ENCODE measurements at places on chromosomes 3 and 15.

DNA sequence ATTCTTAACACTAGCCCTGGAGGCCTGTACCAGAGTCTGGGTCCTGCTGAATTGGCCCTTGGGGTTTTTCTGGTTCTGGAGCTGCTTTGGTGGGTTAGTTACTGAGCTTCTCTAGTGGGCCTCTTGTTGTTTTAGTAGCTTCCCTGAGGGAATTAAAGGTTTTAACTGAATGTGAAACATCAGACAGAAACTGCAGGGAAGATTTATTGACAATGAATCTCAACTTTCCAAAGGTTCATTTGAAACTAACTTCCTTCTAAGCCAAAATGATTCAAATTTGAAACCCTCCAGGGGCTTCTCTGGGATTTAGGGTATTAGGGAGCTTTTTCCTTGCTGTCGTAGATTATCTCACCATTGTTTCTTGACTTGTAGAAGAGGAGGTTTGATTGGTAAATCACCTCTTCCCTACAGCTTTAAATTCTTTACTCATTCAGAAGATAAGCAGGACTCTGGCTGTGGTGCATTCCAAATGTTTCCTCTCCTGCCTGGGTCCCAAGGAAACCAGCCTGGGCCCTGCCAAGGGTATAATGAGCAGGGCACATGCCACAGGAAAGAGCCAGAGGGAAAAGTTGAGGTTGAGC lies 71.0 kb downstream of the TP63 start:
- DNase-seq = no peak

GRCh38 chr3:153448151-153448829 lies 286.3 kb downstream of the RAP2B start:
- DNase-seq = no peak

- no peak for DNase-seq
Measured at GRCh38 chr15:90570643-90571042, 40.9 kb downstream of the CRTC3 start.

- DNase-seq = no peak
Measured at GRCh38 chr3:72960812-72961518, 35.6 kb upstream of the PPP4R2 start.

GRCh38 chr3:23219117-23219516 lies 16.0 kb downstream of the UBE2E2 start:
- no peak for DNase-seq

DNA sequence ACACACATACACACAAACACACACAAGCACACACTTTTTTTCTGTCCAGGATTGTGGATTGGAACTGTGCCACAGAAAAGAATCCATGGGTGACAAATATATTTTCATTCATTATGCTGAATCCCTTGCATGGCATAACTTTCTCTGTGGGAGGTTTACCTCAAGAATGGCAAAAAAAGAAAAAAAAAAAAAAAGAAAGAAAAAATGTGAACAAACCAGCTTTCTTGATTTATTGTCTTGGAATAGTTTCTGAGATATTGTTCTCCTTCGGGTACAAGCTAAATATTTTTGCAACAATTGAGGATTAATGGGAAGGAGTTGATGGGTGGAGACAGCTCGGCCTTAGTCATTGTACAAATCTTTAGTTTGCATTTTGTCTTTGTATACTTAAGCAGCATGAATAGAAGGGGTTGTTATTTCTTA lies 153.1 kb downstream of the GMNC start:
- DNase-seq = no peak

DNA sequence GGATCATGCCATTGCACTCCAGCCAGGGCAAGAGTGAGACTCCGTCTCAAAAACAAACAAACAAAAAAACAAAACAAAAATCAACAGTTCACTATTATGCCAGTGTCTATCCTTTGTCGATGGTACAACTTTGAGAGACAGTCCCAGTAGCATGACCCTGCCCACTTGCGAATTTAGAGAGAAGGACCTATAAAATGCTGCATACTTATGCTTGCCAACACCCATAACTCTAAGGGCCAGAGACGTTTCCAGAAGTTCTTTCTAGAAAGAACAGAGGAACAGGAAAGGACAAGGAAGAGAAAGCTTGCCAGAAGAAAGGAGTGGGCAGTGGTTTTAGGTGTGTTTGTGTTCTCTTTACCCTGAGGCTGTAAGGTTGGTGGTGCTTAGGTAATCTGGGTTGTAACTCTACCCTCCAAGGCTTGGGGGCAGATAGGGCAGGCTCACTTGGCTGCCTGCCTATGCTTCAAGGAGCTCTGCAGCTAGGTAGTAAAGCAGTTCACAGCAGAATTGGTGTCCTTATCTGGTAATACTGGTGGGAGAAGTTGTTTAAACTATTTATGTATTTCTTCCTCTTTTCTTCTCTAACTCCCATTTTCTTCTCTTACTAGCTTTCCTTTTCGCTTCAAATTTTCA lies 50.6 kb upstream of the SPPL2A start:
- no peak for DNase-seq

GRCh38 chr3:125003859-125004595 lies 51.8 kb downstream of the HEG1 start:
- no peak for DNase-seq

DNA sequence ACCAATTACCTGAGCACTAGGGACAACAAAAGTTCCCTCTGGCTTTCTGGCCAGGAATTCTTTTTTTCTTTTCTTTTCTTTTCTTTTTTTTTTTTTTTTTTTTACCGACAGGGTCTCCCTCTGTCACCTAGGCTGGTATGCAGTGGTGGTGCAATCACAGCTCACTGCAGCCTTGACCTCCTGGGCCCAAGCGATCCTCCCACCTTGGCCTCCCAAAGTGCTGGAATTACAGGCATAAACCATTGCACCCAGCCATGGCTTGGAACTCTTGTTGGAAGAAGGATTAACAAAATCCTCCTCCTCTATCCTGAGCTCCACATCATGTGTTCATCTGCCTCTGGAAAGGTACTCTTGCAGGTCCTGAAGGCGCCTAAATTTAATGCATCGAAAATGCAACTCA lies 2.9 kb upstream of the LTF start:
- no peak for DNase-seq
